Fibroblast of skin of left biceps (primary cell): ENCODE measurements at places on chromosomes 2 and 18.

DNA sequence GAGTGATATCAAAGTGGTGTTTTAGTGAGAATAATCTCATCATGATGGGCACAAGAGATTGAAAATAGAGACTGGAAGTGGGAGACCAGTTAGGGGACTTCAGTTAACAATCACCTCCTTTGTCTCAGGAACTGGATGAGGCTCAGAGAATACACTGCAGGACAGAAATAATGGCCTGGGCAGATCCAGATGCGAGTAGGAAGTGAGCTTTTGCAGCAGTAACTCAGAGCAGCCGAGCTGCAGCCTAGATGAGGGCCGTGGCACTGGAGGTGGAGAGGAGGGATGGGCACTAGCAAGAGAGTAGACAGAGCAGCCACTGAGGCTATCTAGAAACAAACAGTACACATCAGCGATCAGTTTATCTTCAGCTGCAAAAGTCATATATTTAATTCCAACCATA lies 48.6 kb downstream of the CYB5A start:
- no peak for DNase-seq

GRCh38 chr18:76099931-76100457 lies 395.0 kb downstream of the ZNF516 start:
- DNase-seq = no peak

DNA sequence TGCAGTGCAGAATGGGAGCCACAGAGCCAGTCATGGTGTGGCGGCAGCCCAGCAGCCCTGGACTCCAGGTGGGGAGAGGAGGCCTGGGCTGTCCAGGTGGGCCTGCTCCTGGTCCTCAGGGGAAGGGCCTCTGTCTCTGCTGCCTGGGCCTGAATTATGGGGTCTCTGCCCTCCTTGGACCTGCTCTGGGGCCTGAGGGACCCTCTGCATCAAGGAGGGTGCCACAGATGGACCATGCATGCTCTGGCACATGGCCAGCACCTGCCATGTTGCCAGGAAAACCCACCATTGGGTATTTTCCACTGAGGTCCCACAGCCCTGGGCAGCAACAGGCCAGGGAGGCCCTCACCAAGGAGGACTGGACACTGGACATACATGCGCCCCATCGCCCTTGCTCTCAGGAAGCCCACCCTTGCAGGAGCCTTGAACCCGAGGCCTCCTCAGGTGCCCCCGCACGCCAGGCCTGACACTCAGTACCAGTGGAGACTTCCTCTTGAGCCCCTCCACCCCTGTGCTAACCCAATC lies 107.1 kb downstream of the NDUFA10 start:
- DNase-seq = no peak

DNA sequence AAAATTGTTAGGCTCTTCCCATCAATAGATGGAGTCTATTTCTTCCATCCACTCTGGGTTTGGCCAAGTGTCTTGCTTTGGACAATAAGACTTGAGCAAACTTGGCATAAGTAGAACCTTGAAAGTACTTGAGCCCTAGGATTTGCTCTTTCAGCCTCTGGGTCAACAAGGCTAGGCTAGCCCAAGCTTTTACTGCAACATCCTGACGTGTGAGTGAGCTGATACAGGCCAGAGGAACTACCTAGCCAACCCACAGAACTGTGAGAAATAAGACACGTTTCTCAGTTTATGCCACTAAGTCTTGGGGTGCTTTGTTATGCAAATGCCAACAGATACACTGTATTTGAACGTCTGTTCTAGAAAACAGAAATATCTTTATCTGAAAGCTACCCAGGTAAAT lies 71.9 kb downstream of the LRP2 start:
- no peak for DNase-seq

GRCh38 chr2:178506949-178507348 lies 26.7 kb downstream of the PLEKHA3 start:
- DNase-seq = no peak

GRCh38 chr18:49745045-49746014 lies 68.0 kb downstream of the ACAA2 start:
- DNase-seq = no peak

DNA sequence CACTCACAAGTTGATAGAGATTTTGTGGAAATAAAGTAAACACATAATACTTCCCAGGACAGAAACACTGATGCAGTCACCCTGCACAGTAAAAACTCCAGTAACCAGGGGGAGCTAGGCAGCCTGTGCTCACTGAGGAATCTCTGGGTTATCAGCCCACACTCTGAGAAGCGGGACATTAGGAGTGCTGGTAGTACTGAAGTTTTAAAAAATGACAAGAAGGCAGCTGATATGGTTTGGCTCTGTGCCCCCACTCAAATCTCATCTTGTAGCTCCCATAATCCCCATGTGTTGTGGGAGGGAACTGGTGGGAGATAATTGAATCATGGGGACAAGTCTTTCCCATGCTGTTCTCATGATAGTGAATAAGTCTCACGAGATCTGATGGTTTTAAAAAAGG lies 31.4 kb downstream of the KCTD1 start:
- no peak for DNase-seq
